ENCODE measurements at places on chromosomes 13 and 19.

DNA sequence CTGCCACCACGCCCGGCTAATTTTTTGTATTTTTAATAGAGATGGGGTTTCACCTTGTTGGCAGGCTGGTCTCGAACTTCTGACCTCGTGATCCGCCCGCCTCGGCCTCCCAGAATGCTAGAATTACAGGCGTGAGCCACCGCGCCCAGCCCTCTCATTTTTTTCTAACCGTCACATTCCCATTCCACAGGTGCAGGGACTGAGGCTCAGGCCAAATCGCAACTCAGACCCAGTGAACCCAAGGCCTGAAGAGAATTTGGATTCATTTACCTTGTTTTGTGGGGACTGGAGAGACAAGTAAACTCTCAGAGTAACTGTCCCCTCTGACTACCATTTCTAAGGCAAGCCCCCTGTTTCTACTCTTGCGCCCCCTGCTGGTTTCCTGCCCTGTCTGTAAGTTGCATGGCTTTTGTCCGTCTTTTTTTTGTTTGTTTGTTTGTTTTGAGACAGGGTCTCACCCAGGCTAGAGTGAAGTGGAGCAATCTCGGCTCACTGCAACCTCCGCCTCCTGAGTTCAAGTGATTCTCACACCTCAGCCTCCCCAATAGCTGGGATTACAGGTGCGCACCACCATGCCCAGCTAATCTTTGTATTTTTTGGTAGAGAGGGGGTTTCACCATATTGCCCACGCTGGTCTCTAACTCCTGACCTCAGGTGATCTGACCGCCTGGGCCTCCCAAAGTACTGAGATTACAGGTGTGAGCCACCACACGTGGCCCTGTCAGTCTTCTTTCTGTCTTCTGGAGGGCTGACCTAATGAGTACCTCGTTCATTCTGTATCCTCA is 2.3 kb upstream of the STRN4 start:
- DNase-seq: no peak

DNA sequence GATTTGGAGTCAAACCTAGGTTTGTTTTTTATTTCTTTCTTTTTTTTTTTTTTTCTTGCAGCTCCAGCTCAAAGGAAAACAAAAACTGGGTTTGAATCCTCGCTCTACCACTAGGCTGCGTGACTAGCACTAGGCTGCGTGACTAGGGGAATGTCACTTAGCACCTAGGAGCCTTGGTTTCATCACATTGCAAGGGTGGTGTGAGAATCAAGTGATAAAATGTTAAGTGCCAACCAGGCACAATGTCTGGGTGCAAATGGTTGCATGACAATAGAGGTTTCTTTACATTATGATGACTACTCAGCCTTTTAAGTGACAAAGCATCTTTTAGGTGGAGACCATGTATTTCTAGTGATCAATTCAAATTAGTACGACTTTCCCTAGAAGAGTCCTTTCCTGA is 27.9 kb downstream of the RCBTB2 start:
- DNase-seq: peak; percentile 8

DNA sequence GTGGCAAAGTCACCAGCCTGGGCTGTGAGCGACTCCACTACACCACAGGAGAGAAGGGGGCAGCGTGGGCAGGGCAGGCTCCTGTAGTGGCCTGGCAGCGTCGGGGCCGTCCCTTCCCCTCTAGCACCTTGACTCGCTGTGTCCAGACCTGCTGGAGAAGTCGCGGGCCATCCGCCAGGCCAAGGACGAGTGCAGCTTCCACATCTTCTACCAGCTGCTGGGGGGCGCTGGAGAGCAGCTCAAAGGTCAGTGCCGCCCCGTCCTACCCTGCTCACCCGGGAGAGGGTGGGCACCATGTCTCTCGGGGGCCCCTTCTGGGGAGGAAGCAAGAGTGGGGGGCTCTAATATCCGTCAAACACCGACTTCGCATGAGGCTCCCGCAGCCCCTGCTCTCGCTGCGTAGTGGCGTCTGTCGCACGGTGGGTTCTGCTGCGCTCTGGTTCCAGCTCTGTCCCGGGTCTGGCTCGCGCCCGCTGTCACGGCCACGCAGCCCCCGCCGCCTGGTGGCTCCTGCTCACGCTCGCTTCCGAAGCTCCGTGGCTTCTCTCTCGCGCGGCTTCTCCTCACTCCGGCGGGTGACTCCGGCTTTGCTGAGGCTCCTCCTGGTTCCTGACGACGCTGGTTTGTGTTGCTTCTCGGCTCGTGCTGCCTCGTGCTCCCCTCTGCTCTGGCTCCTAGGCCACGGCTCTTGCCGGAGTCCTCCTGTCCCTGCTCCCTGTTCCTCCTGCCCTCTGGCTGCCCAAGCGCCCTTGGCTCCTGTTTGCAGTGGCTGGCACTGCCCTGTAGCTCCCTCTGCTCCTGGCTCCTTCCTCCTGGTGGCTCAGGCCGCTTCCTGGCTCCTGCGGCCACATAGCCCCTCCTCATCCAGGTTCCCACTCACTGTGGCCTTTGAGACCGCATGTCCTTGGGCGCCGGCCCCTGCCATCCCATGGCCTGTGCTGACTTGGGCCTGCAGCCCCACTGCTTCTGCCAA is 27.2 kb downstream of the MYH14 start:
- no peak for DNase-seq

- no peak for DNase-seq
Measured at GRCh38 chr19:2546128-2547032, 70.5 kb downstream of the GADD45B start.

DNA sequence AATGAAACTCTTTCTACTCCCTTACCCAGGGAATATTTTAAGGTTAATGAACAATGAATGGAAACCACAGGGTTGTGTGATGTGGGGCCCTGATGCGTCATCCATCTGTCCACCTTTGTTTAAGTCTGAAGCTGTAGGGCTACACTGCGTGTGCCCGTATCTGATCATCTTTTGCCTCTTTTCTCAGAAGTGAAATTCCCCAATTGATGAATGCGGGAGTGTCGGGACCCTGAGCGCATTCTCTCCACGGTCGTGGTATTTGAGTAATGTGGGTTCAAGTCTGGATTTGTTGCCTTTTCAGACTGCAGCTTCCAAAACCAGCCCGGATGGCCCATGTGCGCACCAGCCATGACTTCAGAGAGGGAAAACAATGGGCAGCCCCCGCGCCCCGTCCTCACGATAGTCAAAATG is 112.3 kb downstream of the COL4A2 start:
- no peak for DNase-seq

DNA sequence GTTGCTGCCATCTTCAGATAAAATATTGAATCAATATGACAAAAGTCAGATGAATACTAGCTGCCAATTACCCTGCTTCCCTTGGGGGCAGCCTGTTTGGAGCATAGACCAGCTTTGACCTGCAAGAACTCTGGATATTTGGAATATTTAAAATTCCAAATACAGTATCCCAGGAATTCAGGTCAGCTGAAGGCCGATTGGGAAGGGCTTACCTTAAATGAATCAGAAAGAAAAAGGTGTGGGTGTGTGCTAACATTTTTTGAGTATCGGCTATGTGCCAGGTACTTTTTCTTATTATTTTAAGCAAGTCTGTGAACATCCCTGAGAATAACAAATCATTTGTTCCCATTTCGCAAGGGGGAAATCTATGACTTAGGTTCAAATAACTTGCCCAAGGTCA is 1.8 kb upstream of the RUBCNL start:
- no peak for DNase-seq

DNA sequence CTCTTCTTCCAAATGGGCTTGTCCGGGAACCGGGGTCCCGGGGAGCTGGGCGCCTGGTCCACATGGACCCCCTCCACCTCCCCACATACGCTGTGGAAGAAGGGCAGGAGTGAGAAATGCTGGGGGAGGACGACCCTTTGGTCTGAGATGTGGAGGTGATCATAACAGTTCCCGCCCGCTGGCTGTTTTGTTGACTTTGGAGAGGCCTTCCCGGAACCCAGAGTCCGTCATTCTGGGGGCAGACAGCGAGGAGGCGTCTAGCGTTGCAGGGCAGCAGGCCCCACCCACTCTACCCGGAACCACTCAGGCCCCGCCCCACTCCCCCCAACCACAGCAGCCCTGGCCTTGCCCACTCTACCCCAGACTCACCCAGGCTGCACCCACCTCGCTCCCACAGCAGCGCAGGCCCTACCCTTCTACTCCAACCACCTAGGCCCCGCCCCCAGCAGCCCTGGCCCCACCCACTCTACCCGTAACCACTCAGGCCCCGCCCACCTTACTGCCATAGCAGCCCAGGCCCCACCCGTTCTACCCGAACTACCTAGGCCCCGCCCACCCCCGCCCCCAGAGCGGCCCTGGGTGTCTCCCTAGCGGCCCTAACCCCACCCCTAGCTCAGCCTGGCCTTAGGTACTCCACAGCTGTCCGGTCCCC is 7.1 kb downstream of the GPR108 start:
- no peak for DNase-seq

DNA sequence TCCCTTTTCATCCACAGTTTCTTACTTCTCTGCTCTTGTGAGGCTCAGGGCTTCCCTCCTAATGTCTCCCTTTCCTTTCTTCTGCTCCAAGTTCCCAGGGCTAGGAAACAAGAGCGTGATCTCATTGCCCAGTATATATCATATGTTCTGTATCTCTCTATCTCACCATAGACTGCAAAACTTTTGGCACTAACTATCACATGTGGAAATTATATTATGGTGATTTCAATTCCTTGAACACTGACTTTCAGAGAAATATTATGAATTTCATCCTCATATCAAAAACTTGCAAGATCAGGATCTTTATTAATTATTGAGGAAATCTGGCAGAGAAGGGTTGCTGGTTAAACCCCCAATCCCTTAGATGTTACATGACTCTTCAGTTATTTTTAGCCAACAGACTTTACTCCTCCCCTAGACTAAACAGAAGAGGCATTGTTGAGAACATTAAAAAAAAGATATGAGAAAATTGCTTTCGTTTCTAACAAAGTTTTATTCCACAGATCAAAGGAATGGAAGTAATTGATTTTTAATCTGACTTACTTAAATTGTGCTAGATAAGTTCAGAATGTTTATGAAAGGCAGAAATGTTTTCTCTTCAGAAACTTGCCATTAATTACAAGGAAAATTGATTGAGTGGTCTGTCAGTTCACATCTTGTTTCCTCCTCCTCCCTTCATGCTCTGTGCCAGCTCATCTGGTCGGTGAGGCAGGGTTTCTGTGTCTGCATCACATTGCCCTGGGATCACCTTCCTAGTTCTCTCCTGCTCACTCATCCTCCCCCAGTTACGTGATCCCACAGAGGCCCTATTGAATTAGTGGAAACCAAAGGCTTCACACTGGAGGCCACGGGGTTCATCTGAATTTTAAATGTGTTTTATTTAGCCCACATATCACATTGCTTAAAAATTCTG is 378.5 kb downstream of the LMO7 start:
- no peak for DNase-seq

- no peak for DNase-seq
Measured at GRCh38 chr13:47420568-47420967, 523.7 kb upstream of the HTR2A start.

GRCh38 chr13:97423300-97424045 is 10.5 kb upstream of the RAP2A start:
- no peak for DNase-seq

DNA sequence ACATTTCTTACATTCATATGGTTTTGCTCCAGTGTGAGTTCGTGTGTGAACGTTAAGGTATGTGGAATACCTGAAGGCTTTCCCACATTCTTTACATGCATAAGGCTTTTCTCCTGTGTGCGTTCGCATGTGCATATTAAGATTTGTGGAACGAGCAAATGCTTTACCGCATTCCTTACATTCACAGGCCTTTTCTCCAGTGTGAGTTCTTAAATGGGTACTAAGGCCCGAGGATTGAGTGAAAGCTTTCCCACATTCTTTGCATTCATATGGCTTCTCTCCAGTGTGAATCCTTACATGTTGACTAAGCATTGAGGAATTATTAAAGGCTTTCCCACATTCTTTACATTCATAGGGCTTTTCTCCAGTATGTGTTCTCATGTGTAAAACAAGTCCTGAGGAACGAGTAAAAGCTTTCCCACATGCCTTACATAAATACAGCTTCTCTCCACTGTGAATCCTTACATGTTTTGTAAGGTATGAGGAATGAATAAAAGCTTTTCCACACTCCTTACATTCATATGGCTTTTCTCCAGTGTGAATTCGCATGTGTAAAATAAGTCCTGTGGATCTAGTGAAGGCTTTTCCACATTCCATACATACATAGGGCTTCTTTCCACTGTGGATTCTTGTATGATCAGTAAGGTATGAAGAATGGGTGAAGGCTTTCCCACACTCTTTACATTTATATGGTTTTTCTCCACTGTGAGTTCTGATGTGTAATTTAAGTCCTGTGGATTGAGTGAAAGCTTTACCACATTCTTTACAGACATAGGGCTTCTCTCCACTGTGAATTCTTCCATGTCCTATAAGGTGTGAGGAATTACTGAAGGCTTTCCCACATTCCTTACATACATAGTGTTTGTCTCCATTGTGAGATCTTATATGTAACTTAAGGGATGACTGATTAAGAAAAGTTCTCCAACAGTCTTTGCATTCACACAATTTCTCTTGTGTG is 10.7 kb downstream of the ZNF846 start:
- DNase-seq: no peak

GRCh38 chr19:28889941-28890670 is 322.8 kb downstream of the UQCRFS1 start:
- DNase-seq: no peak

GRCh38 chr19:37980419-37981170 is 73.6 kb downstream of the SIPA1L3 start:
- no peak for DNase-seq

GRCh38 chr13:70816853-70817252 is 708.6 kb upstream of the KLHL1 start:
- no peak for DNase-seq

- DNase-seq: no peak
Measured at GRCh38 chr13:49428041-49428763, 15.7 kb downstream of the CAB39L start.

DNA sequence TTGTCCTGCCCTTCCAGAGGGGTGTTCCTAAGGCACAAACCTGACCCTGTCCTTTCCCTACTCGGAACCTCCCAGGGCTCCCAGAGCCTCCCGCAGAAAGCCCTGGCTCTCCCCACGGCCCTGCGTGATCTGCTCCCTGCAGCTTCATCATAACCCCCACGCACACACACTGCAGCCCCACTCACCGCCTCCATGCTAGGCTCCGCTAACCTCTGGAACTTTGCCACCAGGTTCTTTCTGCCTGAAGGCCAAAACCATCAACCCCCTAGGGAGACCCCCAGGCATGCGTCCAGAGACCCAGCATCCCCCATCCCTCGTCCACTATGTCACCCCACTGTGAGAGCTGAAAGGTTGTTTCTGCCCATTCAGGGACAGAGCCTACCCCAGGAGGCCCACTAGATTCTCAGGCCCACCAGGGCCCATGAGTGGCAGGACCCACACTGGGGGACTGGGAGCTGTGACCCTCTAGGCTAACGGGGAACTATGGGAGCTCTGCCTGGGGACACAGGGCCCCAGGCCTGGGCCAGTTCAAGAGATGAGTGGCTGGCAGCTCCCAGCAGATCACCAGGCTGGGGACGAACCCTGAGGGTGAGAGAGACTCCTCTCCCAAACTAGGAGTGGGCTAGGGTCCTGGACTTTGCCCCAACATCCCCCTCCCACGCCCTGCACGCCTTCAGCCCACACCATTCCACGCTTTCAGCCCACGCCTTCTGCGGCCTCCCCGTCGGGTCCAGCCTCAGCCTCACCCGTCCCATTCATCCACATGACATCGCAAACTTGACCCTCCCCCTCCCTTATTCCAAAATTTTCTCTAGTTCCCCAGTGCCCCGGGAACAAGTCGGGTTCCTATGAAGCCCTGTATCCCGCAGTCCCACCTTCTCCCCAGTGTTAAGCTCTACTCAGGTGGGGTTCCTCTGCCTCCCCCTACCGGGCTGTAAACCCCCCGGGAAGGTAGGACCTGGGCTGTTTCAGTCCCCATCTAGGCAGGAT is 33.2 kb upstream of the PNMA8B start:
- no peak for DNase-seq

All from NT2/D1 (cell line).